ENCODE measurements at places on chromosomes 2 and 18.

- no peak for DNase-seq
These were observed 206.2 kb upstream of the EPAS1 start for GRCh38 chr2:46091004-46091403.

- no peak for DNase-seq
These were observed 61.7 kb upstream of the RALBP1 start for GRCh38 chr18:9413576-9413975.

DNA sequence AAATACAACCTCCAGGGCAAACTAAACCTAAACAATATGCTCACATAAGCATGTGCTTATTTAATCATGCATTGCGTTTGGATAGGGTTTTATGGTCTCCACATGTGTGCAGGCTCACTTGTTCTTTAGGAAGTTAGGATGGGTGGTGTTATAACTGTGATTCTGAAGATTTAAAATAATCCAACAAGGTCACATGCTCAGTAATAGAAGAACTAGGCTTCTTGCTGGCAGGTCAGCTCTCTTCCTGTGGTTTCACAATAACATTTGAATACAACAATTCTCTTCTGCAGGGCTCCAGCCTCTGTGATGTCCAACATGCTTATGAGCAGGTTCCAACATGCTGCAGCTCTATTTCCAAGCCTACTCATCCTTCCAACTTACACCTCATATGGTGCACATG is 84.0 kb downstream of the MYL12B start:
- no peak for DNase-seq

- no peak for DNase-seq
These were observed 122.3 kb upstream of the FHL2 start for GRCh38 chr2:105521176-105521575.

DNA sequence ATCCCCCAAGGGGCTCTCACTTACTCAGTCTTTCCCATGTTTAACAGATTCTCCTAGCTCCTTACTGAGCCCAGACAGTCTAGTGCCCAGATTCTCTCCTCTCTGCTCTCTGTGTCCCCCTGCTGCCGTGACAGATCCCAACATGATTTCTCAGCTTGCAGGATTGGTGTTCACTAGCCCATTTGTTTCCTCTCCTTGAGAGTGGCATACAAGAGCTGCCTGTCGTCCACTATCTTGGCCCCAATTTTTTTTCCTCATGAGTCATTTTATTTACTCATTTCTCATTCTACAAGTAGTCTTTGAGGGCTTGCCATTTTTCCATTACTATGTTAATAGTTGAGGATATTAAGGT is 199.9 kb upstream of the FN1 start:
- DNase-seq: no peak

DNA sequence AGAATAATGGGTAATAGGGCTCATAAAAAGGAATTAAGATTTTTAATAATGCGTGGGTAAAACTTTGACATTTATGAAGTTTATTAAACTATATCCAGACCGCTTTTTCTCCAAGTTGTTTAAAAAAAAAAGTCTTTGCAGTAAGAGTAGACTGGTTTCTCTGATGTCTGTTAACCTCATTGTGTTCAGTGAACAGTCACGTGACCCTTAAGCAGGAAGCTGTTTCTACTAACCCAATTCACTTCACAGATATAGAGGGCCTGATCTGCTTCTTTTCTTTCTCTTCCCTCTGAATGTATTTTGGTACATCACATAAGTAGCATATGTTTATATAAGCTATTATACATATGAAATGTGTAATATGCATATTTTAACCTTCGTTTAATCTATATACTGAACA is 1011.3 kb upstream of the CELF4 start:
- no peak for DNase-seq

- no peak for DNase-seq
These were observed 61.2 kb downstream of the CCDC85A start for GRCh38 chr2:56244911-56245530.
